ENCODE measurements at places on chromosomes 6 and 20.

- DNase-seq, result peak; percentile 60
These were observed 411.1 kb downstream of the HDGFL1 start for GRCh38 chr6:22980446-22980845.

DNA sequence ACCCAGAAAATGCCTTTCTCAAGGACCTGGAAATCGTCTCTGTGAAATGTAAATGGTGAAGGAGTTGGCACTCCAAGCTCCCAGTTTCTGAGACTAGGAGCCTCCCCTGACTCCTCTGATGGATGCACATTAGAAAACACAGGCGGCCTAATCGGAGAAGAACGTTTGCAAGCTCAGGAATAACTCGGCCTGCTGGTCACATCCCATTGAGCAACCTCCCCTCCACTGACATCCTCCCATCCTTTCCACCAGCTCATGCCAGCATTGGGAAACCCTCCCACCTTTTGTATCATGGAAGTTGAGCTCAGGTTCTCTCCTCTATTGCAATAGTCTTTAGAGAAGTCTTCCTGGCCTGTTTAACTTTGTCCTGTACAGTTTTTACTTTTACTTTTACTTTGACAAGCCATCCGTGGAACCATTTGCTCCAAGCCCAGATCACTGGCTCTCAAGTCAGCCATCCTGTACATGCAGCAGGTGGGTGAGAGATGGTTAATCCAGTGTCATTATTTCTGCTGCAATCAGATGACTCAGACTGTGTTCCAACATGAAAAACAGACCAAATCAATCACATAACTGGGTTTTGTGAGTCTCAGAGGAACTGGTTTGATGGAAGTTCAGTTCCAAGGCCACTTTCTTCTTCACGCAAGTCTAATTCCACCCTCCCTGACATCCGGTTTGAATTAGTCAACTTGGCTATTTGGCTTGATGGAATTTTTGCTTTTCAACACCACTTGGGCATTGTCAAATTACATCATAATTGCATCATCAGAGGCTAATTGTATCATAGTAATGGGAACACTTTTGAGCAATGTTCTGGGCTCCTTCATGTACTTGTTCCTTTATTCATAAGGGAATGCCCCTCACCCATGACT, 619.4 kb upstream of the CDH4 start:
- DNase-seq, result no peak

DNA sequence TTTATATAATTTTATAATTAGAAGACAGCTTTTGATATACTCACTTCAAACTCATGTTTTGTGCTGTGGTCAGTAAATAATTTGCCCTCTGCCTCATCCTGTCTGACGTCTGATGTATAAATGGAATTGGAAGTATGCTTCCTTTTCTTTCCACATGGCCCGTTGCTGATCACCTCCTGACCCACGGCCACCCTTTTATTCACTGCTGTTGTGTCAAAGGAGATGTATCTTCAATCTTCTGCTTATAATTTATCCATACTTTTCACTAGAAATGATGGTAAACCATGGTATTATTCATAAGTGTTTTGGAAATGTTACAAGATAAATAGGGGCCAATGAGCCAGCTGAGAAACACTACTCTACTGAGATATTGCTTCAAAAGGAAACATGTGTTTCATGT, 841.8 kb downstream of the PHF3 start:
- no peak for DNase-seq

GRCh38 chr6:79425589-79426311, 111.5 kb downstream of the LCA5 start:
- DNase-seq, result no peak

GRCh38 chr6:140957386-140957785, 1175.3 kb upstream of the GJE1 start:
- no peak for DNase-seq

- DNase-seq, result no peak
These were observed 5.1 kb upstream of the BPI start for GRCh38 chr20:38298768-38299288.

DNA sequence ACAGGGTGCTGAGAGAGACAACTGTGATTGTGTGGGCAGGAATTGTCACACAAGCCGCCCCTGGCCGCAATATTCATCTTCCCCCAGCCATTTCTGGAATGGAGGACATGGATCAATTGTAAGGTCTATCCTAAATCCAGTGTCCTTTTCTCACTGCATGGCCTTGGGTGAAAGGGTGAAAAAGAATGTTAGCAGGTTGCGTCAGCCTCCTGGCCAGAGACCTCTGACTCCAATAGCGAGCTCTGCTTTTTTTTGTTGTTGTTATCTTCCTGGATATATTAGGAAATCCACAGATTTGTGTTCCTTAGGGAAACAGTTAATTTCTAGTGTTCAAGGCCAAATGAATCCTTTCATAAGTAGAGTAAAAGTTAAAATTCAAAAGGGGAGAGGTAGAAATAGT, 47.1 kb upstream of the CD83 start:
- no peak for DNase-seq

- no peak for DNase-seq
These were observed 39.9 kb downstream of the SGK1 start for GRCh38 chr6:134278000-134278399.

DNA sequence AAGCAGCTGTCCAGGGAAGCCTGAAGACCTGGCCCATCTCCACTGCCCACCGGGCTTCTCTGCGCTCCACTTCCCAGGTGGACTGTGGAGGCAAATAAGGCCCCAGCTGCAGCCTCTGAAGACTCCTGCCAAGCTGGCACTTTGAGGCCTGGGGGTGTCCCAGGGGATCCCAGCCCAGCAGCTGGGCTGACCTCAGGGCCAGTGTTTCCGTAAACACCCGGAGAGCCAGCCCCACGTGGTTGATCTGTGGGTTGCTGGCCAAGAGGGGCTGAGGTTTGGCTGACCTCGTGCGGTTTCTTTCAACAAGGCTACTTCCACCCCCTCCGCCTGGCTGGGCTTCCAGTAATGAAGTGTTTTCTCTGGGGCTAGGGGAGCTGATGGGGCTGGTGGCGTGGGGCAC, 12.4 kb upstream of the CCN5 start:
- DNase-seq, result peak; percentile 96

GRCh38 chr6:166744223-166745134, 117.4 kb upstream of the RPS6KA2 start:
- no peak for DNase-seq

GRCh38 chr20:11987526-11987925, 69.8 kb downstream of the BTBD3 start:
- DNase-seq, result no peak

DNA sequence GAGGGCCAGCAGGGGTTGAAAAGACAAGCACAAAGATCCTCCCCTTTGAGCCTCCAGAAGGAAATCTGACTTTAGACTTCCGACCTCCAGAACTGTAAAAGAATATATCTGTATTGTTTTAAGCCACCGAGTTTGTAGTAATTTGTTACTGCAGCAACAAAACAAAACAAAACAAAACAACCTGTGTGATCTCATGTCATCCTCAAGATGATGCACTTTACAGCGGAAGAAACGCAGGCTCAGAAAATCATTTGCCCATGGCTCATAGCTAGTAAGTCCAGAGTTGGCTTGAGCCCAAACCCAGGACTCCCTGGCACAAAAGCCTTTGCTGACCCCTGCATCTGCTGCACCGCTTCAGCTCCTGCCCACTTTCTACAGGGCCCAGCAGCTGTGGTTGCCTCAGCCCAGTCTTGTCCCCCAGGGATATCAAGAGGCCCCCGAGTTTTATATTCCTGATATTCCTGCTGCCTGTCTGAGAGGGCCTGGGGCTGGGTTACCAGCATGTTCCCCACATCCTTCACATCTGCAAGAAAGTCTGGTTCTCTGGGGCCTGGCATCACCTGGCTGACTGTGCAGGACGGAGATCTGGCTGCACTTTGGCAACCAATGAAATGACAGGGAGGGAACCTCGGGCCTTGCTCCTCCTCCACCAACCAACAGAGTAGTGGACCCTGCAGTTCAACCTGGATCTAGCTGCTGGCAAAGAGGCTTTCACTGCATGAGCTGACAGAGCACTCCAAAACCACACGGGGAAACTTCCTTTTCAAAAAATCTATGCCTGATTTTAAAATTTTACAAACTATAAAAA, 56.9 kb downstream of the JPH2 start:
- DNase-seq, result no peak

- DNase-seq, result peak; percentile 39
These were observed 128.8 kb downstream of the FOXO3 start for GRCh38 chr6:108689272-108690161.

DNA sequence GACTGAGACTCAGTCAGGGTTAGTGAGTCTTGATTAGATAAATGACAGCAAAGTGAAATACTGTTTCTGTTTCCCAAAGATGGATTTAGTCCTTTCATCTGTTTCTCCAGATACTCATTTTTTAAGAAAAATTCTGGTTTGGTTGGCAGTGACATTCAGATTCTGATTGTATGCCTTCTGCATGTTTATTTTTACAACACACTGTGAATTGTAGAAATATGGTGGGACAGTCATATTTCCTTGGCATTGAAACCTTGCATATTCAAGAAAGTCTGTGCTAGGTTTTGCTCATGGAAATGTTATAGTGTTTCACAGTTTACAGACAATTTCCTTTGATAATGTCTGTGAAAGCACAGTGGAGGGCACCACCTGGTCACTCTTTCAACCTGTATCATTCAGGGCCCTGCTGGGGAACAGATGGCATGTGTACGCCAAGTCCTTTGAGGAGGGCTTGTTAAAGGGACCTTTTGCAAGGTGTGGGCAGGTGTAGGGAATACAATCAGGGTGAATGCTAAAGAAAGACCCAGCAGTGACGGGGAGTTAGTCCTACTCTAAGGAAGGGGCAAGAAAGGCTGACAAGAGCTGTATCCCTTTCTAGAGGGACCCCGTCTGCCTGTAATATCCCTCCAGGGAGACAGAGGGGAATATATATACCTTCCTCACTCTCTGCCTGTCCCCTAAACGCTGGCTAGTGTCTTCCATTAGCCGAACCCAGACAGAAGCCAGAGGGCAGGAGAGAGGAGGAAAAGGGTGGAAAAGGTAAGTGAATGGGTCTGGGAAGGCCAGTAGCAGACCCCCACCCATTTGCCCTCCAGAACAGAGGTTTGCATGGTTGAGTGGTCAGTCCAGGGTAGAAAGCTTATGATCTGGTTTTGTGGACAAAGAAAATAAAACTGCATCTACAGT, 10.2 kb downstream of the PLCB4 start:
- DNase-seq, result no peak

DNA sequence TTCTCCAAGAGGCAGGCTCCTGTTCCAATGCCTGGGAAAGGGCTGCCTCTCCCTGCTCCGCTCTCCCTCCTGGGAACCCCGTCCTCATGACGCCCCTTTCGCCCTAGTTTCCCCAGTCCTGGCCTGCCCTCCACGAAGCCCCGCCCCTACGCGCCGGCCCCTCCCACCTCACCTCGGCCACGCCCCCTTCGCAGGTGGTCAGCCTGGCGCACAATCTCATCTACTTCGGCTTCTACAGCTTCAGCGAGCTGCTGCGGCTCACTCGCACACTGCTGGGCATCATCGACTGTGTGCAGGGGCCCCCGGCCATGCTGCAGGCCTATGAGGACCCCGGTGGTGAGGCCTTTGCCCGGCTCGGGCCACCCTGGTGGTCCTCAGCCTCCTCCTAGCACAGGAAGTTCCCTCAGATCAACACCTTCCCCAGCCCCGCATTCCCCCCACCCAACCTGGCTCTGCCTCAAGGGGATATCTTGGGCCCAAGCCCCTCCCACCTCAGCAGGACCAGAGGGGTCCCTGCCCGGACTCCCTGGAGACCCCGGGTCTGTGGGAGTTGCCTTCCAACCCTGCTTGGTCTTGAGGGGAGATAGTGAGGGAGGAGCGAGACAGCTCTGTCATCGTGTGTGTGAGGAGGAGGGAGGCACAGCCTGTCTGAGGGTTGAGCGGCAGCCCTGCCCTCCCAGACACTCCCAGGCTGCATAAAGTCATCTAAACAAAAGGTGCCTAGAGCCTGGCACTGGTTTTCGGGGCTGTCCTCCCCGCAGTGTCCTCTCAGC, 40.3 kb downstream of the UQCC2 start:
- DNase-seq, result no peak

DNA sequence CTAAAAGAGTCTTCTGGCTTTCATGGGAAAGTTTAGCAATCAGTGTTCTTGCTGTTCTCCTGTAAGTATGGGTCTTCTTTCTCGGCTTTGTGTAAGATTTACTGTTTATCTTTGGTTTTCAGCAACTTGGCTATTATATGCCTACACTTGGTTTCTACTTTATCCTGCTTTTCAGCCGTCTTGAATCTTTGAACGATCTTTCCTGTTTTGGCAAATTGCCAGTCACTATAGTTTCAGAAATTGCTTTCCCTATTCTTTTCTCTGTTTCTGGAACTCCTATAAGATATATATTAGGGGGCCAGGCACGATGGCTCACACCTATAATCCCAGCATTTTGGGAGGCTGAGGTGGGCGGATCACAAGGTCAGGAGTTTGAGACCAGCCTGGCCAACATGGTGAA, 14.6 kb upstream of the SRPK1 start:
- no peak for DNase-seq

DNA sequence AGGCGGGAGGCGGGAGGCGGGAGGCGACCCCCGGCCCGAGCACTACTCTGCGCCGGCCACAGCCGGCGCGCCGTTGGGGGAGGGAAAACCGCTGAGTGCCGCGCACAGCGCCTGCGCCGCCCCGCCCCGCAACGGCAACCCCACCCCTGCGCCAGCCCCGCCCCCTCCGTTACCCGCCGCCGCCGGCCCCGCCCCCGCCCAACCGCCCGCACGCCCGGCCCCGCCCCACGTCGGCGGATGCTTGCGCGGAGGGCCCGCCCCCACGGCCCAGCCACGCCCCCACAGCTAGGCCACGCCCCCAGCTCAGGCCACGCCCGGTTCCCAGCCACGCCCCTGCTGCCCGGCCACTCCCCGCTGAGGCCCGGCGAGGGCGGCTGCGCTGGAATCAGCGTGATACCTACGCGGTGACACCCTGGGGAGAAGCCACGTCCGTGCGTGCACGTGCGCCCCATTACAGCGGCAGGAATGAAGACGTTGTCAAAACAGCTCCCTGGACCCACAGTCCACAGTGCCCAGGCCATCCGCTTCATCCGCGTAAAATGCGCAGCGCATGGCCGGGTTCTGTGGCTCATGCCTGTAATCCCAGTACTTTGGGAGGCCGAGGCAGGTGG, at the start of gene TCFL5:
Gene TCFL5 (minus strand): TSS at position 97 of the 611 bp plus-strand sequence. CDS start 152 bp downstream, outside the sequence.
- DNase-seq, result peak; percentile 84

- no peak for DNase-seq
These were observed 40.3 kb upstream of the SMIM29 start for GRCh38 chr6:34289137-34289536.

- no peak for DNase-seq
These were observed 85.4 kb downstream of the HFE start for GRCh38 chr6:26172608-26172968.

DNA sequence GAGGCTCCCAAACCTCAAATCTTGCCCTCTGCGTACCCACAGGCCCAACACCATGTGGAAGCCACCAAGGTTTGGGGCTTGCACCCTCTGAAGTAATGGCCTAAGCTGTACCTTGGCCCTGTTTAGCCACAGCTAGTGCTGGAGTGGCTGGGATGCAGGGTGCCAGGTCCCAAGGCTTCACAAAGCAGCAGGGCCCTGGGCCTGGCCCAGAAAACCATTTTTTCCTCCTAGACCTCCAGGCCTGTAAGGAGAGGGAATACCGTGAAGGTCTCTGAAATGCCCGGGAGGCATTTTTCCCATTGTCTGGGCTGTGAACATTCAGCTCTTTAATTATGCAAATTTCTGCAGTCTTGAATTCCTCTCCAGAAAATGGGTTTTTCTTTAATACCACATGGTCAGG, 223.7 kb upstream of the CCN2 start:
- no peak for DNase-seq
